Pulmonary artery endothelial cell (primary cell): ENCODE measurements at places on chromosomes 1 and 21.

GRCh38 chr1:166950156-166950555, 25.2 kb downstream of the ILDR2 start:
- no peak for DNase-seq

GRCh38 chr1:79519084-79519760, 512.7 kb upstream of the ADGRL4 start:
- DNase-seq: no peak

DNA sequence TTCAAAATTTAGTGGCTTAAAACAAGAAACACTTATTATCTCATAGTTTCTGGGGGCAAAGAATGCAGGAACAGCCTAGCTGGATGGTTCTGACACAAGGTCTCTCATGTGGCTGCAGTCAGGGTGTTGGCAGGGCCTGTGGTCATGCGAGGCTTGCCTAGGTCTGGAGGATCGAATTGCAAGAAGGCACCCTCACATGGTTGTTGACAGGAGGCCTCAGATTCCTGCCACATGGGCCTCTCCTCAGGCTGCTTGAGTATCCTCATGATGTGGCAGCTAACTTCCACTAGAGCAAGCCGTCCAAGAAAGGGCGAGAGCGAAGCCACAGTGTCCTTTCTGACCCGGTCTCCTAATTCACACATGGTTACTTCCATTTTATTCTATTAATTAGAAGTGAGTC, 6.2 kb upstream of the NRIP1 start:
- no peak for DNase-seq

- no peak for DNase-seq
Measured at GRCh38 chr1:3139451-3139852, 70.4 kb downstream of the PRDM16 start.

DNA sequence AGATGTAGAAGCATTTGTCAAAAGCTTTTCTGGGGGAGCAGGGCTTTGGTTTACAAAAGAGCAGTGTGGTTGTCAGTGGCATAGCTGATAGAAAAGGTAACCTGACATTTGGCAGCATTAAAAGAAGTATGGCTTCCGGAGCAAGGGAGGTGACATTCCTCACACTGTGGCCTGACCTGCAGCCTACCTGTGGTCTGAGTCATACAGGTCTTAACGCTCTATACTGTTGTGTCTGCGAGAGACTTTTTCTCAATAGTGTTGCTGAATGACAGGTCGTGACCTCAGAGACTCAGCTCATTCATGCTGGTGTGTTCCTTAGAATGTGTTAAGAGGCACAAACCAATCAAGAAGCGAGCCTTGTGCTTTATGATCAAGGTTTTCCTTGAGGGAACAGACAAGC, 19.3 kb downstream of the PHGDH start:
- DNase-seq: no peak

DNA sequence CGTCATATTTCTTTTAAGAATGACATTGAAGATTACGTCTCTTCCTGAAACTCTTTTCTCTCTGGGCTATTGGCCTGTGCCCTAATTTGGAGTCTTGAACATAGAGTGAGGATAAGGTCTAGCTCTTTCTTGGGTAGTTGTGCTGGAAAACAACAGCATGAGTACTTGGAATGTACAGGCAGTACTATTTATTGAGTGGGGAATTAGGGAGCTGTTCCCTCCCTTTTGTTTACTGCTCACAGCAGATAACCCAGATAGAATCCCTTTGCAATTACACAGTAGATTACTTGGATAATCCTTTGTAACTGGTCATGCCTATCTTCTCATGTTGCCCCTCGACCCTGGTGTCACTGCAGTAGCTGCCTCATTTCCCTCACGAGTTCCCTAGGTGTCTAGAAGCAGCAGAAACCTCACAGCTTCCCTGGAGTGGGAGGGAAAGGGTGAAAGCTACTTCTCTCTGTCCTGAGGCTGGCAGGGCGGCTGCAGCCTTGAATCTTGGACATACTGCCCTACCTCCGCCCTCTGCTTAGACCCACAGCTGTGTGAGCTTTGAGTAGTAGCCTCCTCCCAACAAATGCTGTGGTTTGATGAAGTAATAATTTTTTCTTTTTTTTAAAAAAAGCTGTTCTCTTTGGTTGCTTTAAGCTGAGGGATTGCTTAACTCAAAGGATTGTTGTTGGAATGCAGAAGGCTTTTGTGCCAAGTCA, 70.6 kb downstream of the FGGY start:
- DNase-seq: no peak

- DNase-seq: no peak
Measured at GRCh38 chr1:192003295-192004077, 154.8 kb upstream of the RGS18 start.

- no peak for DNase-seq
Measured at GRCh38 chr1:111983500-111983899, 6.0 kb downstream of the KCND3 start.

GRCh38 chr1:210332719-210333398, 4.2 kb downstream of the HHAT start:
- DNase-seq: no peak

- DNase-seq: no peak
Measured at GRCh38 chr1:248730507-248731335, 24.8 kb downstream of the LYPD8 start.

DNA sequence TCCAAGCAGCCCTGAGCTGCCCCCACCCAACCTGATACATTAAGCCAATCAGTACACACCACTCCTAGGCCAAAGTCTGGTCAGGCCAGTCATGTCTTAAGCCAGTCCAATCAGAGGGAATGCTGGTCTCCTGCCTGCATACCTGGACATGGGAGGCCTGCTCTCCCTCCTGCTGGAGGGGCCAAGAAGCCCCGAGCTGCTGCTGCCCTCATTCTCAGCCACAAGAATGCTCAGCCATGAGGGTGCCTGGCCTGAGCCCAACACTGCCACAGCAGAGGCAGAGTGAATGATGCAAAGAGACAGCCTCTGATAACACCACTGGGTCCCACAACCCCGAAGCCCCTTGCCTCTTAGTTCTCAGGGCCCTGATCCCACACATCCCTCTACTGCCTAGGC, 23.0 kb downstream of the CHD5 start:
- no peak for DNase-seq

DNA sequence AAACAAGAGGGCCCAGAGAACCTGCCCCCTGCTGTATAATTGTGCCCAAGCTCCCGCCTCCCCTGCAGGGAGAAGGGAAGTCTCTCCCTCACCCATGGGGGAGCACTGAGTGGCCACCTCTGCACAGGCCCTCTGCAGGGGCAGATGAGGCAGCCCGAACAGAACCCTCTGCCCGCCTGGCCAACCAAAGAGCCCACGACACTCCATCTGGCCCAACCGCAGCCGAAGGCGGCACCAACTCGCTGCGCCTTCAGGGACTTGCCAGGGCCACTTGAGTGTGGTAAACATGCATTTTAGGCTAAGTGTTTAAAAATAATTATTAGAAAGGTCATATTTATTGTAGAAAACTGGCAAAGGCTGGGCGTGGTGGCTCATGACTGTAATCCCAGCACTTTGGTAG, 34.6 kb upstream of the CCSAP start:
- no peak for DNase-seq

GRCh38 chr21:33373451-33373850, 29.8 kb upstream of the IFNGR2 start:
- no peak for DNase-seq

DNA sequence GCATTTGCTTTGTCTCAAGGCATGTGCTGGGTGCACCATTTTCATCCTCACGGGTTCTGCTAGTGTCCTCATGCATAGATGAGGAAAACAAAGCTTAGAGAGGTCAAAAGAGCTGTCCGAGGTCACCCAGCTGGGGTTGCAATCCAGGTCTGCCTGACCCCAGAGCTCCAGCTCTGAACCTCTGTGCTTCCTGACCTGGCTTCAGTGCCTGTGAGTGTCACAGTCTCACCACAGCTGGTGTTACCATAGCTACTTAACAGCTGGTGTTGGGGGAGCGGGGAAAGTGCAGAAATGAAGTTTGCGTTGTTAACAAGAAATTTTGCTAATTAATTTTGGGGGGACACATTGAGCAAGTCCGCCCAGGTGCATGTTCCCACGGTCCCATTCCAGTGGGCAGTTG, 328.5 kb downstream of the KIF26B start:
- DNase-seq: no peak

- no peak for DNase-seq
Measured at GRCh38 chr1:246373828-246374569, 133.1 kb downstream of the SMYD3 start.
